Uterus (tissue), 4 donors: ENCODE measurements at places on chromosomes 7 and 10. TPM values are rescaled to one million over a fixed set of nuclear protein-coding genes. Genes with fewer than 3 reads are reported as not detected.

GRCh38 chr10:51224671-51225161, 150.4 kb downstream of the PRKG1 start:
- DNase-seq, result no peak

DNA sequence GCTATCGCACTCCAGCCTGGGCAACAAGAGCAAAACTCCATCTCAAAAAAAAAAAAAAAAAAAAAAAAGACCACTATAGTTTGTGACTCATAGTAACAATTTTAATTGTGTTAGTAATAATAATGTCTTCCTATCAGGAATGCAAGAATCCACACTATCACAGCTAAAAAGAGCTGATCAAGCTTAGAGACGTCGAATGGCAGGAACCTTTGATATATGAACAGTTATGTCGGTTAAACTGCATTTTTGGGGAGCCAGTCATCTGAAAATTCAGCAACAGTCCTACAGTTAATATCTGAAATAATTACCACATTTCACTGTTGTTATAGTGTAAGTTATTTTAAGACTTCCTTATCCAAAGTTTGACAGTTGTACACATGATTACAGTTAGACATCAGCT, 8.8 kb downstream of the PHYH start:
- DNase-seq, result no peak

- no peak for DNase-seq
Measured at GRCh38 chr7:139630643-139631519, 107.4 kb downstream of the CLEC2L start.

DNA sequence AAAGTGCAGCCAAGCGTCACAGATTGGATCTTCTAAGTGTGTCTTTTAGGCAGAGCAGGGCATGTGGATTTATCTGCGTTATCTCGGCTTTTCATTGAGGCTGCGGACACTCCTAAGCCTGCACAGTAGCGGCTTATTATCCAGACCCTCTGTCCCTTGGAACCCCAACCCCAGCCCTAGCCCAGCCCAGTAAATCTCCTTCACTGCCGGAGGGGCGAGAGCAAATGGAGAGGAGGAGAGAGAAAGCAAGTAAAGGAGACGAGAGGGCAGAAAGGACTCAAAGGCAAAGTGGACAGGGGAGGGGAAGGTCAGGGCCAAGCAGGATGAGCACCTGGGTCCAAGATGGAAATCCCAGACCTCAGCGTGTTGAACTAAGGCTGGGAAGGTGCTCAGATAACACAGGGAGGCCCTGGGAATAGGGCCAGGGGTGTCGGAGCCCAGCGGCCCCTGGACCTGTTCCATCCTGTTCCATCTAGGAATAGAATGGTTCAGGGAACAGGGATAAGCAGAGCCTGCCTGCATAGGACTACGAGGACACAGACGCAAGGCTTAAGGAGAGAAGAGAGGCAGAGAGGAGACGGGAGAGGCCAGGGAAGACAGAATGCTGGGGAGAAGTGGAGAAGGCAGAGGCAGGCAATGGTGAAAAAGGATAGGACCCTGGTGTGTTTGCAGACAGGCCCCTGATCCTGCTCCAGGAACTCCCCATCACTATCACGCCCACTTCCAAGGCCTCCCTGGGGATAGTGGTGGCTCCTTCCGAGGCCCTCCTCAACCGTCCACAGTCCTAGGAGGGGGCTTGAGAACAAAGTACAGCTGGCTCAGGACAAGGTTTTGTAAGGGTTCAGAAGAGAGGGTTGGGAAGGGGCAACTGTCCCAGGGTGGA, 99.6 kb downstream of the CHST15 start:
- no peak for DNase-seq

DNA sequence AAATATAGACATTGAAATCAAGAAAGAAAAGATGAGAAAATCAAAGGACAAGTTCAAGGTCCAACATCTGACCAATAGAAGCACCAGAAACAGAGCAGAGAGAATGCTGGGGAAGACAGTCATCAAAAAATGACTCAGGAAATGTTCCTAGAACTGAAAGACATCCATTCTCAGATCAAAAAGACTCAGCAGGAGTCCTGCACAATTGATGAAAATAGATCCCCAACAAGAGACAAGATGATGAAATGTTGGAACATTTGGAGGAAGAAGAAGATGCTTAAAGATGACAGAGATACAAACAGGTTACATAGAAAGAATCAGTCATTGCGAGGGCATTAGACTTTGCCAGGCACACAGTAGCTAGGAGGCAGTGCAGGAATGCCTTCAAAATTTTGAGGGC, 30.0 kb upstream of the EIF5AL1 start:
- no peak for DNase-seq

- DNase-seq, result no peak
Measured at GRCh38 chr7:155211761-155212160, 85.9 kb upstream of the INSIG1 start.

- DNase-seq, result no peak
Measured at GRCh38 chr7:12031186-12031585, 179.9 kb upstream of the TMEM106B start.

DNA sequence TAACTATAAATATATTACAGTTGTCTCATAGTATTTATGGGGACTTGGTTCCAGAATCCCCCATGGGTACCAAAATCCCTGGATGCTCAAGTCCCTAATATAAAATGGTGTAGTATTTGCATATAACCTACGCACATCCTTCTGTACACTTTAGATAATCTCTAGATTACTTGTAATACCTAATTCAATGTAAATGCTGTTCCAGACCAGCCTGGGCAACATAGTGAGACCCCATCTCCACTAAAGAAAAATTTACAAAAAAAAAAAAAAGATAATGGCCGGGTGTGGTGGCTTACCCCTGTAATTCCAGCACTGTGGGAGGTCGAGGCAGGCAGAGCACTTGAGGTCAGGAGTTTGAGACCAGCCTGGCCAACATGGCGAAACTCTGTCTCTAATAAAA, 17.4 kb upstream of the GNA12 start:
- no peak for DNase-seq

GRCh38 chr10:62818426-62819011, 2.4 kb upstream of the EGR2 start:
- DNase-seq, result no peak

DNA sequence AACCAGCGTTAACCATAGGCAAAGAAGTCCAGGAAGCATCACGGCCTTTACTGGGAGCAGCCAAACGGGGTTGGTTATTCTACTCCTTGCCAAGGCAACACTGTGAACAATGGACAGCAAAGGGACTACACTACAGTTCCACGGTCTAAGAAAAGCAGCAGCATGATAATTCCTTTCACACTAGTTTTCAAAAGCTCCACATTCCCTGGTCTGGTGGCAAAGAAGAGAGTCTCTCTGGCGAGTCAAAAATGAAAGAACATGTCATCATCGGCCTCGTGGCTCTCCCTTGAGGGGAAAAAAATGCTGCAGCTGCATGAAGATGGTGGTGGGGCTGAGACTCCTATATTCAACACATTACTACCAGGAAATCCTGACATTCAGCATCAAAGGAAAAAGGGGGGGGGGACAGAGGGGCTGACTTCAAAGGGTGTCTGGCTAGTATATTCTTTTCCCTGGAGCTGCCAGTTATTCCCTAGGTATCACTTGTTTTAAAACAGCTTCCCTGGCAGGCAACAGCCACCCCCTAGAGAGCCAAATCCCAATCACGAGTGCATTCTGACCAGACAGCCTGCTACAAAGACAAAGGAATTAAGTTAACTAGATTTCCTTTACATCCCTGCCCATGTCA, 49.1 kb downstream of the SLC37A3 start:
- DNase-seq, result no peak

GRCh38 chr7:69192134-69192533, 406.1 kb upstream of the AUTS2 start:
- DNase-seq, result no peak

DNA sequence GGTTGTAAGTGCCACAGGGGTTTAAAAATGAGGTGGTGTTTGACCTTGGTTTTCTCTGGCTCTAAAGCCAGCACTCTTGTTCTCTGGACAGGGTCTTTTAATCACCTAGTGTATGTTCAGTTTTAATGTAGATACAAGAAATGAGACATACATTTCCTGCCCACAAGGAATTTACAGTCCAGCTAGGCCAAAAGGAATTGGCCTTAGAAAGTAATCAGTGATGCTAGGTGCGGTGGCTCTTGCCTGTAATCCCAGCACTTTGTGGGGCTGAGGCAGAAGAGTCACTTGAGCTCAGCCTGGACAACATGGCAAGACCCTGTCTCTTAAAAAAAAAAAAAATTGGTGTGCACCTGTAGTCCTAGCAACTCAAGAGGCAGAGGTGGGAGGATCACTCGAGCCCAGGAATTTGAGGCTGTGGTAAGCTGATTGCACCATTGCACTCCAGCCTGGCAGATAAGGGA, 100.2 kb downstream of the LRMDA start:
- no peak for DNase-seq

DNA sequence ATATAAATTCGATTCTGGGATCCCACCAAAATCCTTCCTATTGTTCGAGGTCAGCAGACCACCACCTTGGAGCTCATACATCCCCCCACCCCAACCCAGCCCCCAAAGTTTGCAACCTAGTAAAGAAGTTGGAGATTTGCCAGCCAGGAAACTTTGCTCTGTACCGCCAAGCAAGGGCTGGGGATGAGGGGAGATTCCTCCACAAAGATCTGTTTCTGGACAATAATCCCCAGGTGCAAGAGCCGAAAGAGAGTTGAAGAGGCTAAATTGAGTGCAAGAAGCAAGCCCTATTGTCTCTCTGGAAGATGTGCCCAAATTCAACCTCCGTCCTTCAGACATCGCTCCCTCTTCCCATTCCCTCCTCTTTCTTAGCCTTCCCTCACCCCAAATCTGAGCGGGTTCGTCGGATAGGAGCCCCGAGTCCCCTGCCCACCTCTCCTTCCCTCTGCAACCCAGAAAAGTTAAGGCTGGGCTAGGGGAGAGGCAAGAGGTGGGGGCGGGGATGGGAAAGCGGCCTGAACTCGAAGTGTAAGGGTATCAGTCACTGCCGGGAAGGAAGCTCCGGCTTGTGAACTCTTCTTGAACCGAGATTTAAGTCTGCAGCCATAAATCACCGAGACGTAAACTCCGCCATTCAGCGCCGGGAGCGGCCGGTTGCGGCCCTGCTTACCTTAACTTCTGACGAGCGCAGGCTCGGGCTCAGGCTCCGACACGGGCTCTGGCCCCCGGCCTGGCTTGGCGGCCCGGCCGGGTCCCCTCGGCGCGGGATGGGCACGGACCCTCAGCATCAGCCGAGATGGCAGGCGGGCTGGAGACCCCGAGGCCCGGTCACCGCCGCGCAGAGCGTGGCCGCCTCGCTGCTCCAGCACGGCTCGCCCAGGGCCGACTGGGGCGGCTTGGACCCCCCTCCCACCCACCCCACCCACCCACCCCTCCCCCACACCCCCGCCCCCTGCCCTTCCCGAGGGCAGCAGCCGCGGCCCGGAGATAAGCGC, 10.8 kb upstream of the HOXA2 start:
- DNase-seq, result peak; percentile 82

- no peak for DNase-seq
Measured at GRCh38 chr7:147915781-147916180, 674.8 kb upstream of the C7orf33 start.

DNA sequence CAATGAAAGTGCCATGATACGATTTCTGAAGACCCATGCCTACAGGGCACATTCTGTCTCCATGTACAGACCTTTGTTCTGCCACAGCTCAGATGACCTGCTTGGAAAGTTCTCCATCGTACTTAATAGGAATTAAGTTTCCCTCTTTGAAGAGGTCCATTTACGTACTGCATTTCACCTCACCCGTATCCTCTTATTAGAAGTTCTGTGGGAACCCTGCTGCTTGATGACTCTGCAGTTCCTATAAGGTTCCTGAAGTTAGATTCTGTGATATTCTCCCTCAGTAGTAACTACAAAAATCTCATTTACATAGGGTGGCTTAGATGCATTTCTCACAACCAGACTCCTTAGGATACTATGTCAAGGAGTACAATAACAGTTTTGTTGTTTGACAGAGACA, 50.9 kb downstream of the MINDY3 start:
- no peak for DNase-seq

DNA sequence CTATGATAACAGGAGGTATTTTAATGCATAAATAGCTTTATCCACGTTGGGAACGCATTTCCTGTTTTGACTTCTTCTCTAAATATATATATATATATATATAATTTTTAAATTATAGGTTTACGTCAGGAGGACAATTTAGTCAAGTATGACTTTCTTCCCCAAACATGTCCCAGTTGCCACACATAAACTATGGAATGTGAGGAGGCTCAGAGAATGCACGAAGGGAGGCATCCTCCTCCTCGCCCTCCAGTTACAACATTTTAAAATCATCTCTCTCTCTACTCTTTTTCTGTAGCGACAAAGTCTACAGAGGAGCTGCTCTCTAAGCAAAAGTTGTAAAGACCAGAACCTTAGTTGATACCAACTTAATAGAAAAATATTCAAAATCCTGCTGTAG, 106.9 kb upstream of the LYZL1 start:
- no peak for DNase-seq

DNA sequence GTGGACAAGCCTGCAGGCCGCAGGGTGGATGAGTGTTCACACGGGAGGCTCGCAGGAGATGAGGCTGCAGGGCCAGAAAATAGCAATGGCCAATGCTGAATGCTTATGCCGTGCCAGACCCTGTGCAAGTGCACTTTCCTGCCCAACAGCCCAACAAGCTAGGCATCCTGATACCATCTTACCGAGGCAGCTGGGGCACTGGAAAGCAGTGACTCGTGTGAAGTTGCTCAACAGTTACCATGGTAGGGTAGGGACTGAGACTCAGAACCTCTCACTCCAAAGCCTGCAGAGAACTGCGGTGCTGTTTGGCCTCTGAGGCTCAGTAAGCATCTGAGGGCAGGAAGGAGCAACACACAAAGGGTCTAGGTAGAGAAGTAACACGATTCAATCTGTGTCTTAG, 43.7 kb downstream of the JAZF1 start:
- DNase-seq, result no peak

DNA sequence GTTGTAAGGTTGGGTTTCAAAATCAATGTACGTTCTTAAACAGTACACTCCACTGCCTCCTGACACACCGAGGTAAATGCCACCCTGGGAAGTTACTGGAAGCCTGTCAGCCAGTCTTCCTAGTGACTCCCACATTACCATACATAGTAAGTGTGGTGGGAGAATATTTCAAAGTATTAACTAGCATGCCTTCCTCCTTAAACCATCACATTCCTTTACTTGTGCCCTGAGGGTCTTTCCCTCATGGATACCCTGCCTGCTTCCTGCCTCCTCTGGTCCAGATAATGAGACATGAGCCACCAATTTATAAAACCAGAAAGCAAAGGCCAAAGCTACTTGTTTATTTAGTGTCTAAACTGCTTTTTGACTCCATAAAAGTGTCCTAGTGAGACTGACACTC, 23.3 kb upstream of the SORCS3 start:
- no peak for DNase-seq

GRCh38 chr7:84841809-84842208, 345.0 kb downstream of the SEMA3D start:
- no peak for DNase-seq

- DNase-seq, result no peak
Measured at GRCh38 chr7:106560482-106560881, 100.5 kb downstream of the CCDC71L start.

DGKI gene
- 2.9 TPM for total RNA-seq

OR9A2 gene
- 1.0 TPM for total RNA-seq

PLXNA4 gene
- 16.5 TPM for total RNA-seq

INHBA gene
- 18.4 TPM for total RNA-seq

GPRIN2 gene
- total RNA-seq, result not detected

OR2A42 gene
- not detected for total RNA-seq

SPDYE5 gene
- total RNA-seq, result not detected

SPDYE9 gene
- total RNA-seq, result not detected

CALN1 gene
- 0.49 TPM for total RNA-seq

UNCX gene
- total RNA-seq, result not detected

RNF32 gene
- total RNA-seq, result 0.58 TPM

INMT gene
- total RNA-seq, result 29.2 TPM

COL17A1 gene
- under 0.01 TPM for total RNA-seq
